Kidney capillary endothelial cell (primary cell): ENCODE measurements at places on chromosomes 12 and 14.

DNA sequence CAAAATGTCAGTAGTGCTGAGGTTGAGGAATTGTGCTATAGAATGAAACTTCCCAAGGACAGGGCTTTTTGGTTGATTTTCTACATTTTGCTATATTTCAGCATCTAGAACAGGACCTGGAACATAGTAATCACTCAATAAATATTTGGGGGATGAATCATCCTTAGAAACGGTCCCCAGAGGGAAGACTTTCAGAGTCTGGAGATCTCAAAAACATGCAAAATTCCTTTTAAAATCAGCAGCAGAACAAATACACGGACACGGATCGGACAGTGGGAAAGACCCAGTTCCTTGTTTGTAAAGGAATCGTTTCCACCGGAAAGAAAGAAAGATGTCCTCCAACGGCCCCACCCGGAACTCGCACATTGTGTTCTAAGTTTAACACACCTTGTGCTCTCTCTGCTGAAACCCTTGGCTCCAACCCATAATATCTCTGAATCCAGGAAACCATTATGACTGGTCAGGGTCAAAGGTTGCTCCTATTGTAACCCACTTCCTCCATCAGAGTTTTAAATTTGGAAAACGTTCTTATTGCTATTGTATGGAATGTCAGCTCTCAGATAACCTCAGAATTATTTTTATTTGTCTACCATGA, 617.2 kb downstream of the MED13L start:
- peak; percentile 98 for DNase-seq

- no peak for DNase-seq
These were observed 18.9 kb downstream of the JKAMP start for GRCh38 chr14:59503256-59503655.

GRCh38 chr12:78177298-78177697, 346.6 kb downstream of the NAV3 start:
- no peak for DNase-seq

GRCh38 chr12:131311764-131312163, 358.1 kb downstream of the ADGRD1 start:
- DNase-seq: no peak

- DNase-seq: peak; percentile 55
These were observed 494 bp downstream of the GCH1 start for GRCh38 chr14:54902143-54902520.

DNA sequence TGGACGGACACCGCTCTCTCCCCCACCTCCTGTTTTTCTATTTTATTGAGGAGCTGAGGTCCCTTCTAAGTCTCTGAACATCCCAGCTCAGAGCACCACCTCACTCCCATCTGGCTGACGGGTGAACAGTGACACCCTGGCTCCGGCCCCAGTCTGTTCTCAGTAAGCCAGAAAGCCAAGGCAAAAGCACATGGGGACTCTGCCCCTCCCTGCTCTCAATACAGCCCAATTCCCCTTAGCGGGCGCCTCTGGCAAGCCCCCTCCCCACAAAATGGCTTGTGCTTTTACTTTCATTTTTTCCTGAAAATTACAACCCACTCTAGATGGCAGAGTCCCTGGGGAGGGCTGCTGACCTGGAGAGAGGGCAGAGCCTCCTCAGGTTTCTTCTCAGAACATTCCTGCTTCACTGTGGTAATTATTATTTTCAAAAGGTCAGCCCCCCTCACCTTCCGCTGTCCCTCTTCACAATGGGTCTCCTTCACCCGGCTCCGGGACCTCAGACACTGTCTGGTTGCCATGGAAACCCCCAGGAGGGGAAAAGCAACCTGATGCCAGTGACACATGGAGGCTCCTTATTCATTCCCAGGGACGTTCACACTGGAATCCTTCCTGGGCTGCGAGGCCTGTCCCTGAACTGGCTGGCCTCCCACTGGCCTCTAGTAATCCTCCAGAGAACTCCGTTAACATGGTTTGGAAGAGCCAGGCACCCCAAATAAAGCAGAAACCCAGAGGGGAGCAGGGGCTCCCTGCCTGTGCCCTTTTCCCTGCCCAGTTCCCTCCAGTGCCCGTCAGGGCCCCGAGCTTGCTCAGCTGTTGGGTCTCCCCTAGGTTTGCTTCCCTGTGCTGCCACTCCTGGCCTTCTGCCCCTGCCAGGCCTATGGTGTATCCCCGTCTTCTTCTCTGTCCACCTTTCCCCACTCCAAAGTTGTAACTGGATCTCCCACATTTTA, 15.9 kb downstream of the COL2A1 start:
- DNase-seq: no peak

DNA sequence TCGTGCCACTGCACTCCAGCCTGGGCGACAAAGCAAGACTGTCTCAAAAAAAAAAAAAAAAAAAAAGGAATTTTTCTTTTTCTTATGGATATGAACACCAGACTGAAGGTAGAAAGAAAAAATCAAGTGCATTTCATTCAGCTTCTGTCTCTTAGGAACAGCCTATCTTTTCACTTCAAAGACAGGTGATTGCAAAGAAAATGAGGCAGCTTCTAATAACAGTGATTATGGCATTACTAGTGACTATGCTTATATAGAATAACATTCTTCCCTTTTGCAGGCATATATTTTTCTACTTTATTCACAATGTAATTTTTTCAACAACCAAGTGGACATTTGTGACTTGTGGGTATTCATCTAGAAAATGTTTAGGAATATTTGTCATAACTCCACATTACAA, 295.5 kb upstream of the ATXN7L3B start:
- no peak for DNase-seq

GRCh38 chr12:40168868-40169267, 55.9 kb upstream of the LRRK2 start:
- DNase-seq: no peak

- no peak for DNase-seq
These were observed 6.7 kb downstream of the GPR132 start for GRCh38 chr14:105058521-105059034.

- DNase-seq: peak; percentile 38
These were observed 17.6 kb upstream of the TRAF3 start for GRCh38 chr14:102759456-102760187.

- DNase-seq: peak; percentile 48
These were observed 16.7 kb downstream of the KMT2D start for GRCh38 chr12:49043856-49044258.

- DNase-seq: no peak
These were observed 61.7 kb downstream of the PPP1R36 start for GRCh38 chr14:64611358-64612020.

DNA sequence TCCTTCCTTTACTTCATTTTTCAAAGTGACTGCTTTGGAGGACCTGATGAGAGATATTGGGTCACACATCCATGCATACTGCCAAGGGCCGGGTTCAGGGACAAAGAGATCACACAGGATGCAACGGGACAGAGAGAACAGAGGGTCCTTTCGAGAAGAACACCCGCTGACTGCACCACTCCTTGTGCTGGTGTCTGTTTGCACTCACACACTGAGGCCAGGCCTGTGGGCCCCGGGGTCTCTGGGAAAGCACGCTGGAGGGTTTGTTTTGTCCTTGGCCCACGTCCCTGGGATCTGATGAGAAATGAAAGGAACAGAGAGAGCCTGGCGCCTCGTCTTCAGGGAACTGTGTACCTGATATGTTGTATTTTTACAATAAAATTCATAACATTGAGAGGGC, 42.2 kb downstream of the PAH start:
- DNase-seq: no peak
